H4 (cell line): ENCODE measurements at places on chromosomes 1 and 21. TPM values are rescaled to one million over a fixed set of nuclear protein-coding genes. Genes with fewer than 3 reads are reported as not detected.
A peak's percentile ranks its signal among the peaks of the same experiment; 100 is the strongest.

DNA sequence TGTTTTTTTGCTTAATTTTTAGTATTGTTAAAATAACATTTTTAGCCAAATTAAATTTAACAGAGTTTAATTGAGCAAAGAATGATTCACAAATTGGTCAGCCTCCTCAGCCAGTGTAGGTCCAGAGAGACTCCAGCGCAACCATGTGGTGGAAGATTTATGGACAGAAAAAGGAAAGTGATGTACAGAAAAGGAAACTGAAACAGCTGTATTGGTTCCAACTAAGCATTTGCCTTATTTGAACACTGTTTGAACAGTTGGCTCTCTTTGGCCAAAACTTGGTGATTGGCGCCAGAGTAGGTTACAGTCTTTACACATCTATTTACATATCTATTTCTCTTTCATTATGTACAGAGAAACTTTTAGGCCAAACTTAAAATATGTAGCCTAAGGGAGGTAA is 19.4 kb downstream of the RPS6KC1 start:
- peak; percentile 77 for DNase-seq

DNA sequence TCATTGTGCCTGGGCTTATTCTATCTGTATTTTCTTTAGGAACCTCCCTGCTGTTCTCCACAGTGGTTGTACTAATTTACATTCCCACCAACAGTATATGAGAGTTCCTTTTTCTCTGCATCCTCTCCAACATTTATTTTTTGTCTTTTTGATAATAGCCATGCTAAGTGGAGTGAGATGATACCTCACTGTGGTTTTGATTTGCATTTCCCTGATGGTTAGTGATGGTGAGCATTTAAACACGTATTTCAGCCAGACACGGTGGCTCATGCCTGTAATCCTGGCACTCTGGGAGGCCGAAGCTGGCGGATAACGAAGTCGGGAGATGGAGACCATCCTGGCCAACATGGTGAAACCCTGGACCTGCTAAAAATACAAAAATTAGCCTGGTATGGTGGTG is 57.9 kb downstream of the SLAMF6 start:
- no peak for DNase-seq

DNA sequence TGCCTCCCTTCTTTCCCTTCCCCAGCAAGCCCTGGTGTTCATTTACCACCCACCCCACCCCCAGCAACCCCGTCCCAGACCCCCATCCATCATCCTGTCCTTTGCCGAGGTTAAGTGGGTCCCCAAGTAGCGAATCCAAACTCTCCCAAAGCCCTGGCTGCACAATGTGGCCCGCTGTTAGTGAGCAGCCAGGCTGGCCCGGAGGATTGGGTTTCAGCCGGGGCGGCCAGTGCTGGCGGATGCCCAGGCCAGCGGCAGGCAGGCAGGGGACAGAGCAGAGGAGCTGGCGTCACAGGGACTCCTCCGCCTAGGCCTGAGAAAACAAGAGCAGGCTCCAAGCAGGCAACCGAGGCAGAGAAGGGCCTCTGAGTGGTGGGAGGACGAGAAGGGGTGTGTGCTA is 61.4 kb downstream of the EPHB2 start:
- DNase-seq: no peak

- no peak for DNase-seq
These were observed 122.4 kb upstream of the UBE2U start for GRCh38 chr1:64080941-64081562.

DNA sequence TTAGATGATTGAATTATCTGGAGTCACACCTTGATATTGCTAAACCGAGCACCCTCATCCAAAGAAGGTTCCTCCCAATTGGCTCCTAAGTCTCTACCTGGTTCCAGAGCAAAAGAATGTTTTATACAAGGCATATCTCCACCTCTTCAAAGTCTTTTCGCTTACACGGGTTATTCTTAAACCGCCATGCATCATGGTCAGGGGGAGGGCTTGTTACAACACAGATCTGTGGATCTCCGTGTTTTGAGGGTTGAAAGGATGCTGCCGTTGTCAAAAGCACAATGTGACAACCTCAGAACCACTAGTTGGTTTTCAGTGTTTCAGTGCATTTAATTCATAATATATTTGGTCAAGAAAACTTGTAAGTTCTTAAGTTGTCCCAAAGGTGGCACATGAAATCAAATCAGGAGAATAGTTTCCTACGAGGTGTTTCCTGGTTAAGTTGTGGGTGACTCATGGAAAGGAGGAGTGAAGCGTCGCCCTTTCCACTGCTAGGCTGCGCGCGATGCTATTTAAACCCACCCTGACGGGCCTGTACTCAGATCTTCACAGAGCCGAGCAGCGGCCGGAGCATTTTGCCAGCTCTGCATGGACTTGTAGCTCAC is 1531.6 kb upstream of the TPTE start:
- DNase-seq: no peak

DNA sequence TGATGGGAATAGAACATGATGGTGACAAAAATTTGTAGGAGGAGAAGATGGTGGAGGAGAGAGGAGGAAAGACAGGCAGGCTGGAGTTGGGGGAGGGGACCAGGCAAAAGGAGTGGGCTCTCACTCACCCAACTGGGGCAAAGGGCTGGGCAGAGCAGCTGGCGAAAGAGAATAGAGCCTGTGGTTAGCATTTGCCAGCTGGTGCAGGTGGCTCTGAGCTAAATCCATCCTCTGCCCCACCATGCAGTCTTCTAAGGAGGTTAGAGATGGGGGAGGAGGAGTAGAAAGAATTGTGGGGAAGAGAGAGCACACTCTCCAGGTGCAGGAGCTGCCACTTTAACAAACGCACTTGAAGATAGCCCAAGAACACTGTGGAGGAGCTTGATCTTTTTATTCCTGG is 27.6 kb upstream of the SLAMF1 start:
- DNase-seq: no peak

GRCh38 chr1:42784946-42785693 is at the start of gene TMEM269:
Gene TMEM269 (plus strand): TSS chr1:42784991. CDS start chr1:42789894, 4,903 bp downstream.
- no peak for DNase-seq

GRCh38 chr1:171898941-171899340 is 57.6 kb downstream of the DNM3 start:
- DNase-seq: no peak

GRCh38 chr1:95984798-95985374 is 736.7 kb upstream of the PTBP2 start:
- DNase-seq: no peak

DNA sequence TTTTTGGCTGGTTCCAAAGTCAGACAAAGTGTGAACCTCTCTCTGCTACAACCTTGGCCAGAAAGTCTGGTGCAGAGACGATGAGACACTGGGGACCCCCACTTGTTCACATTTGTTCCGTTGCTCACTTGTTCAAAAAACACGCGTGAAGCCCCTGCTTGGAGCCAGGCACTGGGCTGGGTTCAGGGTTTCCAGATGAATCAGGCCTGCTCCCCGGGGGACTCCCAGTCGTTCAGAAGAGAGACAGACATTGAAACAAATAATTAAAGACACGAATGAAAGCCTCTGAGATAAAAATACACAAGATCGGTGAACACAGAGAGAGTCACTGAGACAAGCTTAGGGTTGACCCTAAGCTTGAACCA is 101.5 kb upstream of the RUNX3 start:
- DNase-seq: no peak

DNA sequence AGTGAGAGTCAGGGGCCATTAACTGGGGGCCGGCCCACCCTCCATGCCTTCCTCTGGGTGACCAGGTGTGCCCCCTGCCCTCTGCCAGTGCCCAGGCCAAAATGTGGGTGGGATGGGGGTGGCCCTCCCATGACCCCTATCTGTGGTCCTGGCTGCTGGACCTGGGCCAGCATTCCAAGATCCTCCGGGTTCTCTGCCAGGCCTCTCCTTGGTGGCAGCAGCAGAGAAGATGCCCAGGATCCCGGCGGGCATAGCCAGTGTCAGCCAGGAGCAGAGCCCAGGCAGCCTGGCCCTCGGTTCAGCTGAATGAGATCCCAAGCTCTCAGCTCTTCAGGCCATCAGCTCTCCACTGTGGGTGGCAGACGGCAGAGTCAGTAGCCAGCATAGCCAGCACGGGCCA is 31.3 kb upstream of the ACTRT2 start:
- DNase-seq: no peak

The TMEM269 gene
- 0.04 and 0.08 TPM in 2 replicates for total RNA-seq

DNA sequence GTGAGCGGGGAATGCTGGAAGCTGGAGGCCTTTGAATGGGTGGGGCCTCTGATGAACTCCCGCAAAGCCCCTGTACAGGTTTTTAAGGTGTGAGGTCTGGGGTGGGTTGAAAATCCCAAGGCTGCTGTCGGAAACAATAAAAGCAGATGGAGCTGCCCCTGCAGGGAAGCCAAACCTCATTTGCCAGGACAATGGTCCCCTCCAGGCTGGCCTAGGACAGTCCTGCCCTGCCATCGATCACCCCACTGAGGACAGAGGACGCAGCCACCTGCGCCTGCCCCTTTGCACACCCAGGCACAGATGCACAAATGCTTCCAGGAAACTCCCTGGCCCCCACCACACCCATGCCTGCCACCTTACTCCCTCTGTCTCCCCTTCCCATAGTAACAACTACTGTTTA is 4.4 kb downstream of the DRAXIN start:
- DNase-seq: no peak

The FABP3 gene
- total RNA-seq: not detected in 2 replicates

DNA sequence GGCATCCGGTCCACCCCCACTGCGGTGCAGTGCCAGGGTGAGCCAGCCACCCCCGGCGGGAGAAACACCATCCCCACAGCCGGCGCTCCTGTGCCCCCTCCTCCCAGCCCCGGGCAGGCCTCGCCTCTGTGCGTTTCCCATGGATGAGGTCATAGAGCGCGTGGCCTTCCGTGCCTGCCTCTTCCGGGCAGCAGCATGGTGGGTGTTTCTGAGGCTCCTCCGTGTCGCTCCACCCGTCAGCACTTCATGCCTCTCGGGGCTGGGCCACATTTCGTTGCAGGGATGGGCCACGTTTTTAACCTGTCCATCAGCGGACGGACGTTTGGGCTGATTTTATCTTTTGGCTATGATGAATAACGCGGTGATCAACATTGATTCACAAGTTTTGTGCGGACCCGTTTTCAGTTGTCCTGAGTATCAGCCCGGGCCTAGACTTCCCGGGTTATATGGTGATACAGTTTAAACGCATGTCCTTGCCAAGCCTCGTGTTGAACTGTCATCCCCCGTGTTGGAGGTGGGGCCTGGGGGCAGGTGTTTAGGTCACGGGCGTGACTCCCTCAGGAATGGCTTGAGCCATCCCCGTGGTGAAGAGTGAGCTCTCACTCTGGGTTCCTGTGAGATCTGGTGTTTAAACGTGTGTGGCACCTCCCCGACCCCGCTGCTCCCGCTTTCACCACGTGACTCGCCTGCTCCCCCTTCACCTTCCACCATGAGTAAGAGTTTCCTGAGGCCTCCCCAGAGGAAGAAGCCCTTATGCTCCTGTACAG is 64.8 kb downstream of the SLX9 start:
- DNase-seq: no peak

GRCh38 chr1:93740157-93740556 is 58.5 kb upstream of the BCAR3 start:
- DNase-seq: no peak

DNA sequence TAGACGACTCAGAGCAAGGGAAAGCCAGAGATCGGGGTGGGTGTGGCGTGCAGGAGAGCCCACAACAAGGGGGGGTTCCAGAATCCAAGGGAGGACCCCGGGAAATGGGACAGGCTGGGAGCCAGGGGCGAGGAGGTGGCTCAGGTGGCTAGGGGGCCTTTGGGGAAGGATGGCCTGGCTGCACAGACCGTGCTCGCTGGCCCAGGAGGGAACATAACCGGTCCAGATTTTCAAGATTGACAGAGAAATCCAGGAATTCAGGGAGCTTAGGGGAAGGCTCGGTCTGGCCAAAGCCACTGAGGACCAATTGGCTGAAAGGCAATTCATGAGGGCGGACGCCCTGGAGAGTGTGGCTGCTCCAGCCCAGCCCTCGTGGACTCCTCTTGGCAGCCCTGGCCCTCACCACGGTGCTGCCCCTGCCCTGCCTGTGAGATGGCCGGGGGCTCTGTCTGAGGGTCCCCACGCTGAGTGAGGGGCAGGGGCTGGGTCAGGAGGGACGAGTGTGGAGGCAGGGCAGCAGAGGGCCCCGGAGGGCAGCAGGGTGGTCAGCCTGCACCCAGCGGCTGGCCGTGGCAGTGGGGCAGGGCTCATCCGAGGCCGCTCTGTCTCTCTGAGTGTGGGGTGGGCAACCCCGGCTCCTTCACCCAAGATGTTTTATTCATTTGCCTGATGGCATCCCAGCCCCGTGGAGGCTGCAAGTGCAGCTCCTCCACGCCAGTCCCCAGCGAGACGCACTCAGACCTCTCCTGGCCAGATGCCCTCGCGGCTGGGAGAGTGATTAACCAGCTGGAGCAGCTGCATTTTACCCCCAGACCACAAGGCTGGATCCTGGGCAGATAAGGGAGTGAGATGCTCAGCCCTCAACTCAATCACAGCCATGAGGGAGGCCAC is 5.6 kb upstream of the LRRC3 start:
- DNase-seq: no peak

DNA sequence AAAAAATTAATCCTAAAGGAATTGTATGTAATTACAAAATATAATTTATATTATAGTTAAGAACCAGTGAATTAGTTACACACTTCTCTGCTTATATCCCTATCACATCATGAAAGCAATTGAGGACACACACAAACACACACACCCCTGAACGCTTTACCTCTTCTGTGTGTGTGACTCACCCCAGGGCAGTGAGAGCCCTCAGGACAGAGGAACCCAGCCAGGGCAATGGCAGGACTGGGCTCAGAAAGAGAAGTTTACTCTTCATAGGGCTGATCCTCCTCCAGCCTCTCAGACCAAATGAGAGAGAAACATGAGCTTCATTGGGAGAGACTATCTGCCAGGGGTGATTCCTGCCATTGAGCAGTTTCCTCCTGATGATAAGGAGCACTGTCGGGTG is 38.1 kb downstream of the SLC44A3 start:
- peak; percentile 12 for DNase-seq

DNA sequence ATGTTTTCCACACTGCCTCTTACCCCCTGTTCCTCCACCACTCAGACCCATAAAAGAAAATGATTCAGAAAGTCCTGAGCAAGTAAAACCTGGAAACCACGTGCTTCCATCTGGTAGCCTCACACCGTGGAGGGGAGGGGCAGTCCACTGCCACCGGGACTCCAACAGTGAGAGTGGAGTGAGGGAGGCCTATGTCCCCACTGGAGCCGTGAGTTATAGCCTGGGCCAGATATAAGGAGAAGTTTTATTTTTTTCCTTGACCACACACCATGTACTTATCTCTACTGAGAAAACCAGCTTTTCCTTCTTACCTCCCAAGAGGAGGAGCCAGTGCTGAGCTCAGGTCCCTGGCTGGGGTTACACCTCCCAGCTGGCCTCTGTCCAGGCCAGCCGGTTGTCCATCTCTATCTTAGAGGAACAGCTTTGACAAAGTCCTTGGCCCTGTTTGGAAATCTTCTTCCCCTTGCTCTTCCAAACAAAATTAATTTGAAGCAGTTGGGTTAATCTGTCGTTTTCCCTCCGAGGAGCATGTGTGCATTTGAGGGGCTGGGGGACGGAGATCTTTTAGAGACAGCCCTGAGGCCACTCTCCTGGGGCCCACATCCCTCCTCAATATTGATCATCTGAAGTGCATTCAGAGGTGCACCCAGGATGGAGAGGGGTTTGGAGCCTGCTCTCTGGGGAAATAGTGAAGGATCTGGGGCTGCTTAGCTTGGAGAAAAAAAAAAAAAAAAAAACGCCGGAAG is 49.1 kb upstream of the SERBP1 start:
- peak; percentile 75 for DNase-seq
